ENCODE measurements at places on chromosomes 12 and 14.

- no peak for DNase-seq
Measured at GRCh38 chr12:53659011-53659551, 16.8 kb downstream of the ATP5MC2 start.

- DNase-seq: no peak
Measured at GRCh38 chr12:38689195-38689594, 216.2 kb downstream of the CPNE8 start.

DNA sequence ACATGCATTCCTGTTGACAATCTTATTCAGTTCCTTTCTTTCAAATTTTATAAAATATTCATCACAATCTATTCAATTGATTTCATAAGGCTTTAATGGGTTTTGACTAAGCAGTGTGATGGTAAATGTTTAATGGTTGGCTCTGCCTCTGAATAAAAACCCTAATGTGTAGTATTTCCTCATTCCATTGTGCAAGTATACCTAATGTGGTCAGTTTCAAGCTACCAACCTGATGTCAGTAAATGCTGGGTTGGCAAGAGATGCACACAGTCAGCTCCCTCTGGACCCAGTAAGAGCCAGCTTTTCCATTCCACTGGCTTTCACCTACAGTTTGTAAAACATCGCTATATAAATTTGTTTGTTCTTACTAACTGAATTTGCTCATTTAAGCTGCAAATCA lies 53.9 kb downstream of the METTL25 start:
- no peak for DNase-seq

- no peak for DNase-seq
Measured at GRCh38 chr14:23259426-23259825, 21.7 kb downstream of the RNF212B start.

- no peak for DNase-seq
Measured at GRCh38 chr12:29343022-29343799, 37.8 kb downstream of the ERGIC2 start.

DNA sequence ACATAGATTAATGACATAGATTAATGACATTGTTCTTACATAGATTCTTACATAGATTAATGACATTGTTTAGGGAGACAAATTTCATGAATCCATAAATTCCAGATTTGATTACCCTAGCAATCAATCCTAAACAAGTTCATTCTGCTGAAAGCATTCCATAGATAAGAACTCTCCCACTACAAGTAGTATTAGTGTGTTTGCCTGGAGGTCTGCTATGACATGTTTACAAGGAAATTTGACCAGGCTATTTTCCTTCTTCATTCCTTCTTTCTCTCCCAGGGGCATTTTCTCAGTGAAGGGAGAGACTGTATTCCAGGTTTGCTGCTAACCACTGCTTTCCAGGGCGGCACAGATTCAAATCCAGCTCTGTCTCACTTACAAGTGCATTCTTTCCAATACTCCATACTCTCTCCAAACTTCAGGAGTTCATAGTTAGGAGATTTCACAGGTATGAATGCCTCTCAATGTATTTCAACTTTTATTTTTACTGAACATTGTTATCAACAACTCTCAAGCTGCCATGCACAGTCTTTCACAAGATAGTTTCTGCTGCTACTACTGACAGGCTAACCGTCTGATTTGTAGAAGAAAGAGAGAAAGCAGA lies 134.5 kb downstream of the SLC38A1 start:
- no peak for DNase-seq

DNA sequence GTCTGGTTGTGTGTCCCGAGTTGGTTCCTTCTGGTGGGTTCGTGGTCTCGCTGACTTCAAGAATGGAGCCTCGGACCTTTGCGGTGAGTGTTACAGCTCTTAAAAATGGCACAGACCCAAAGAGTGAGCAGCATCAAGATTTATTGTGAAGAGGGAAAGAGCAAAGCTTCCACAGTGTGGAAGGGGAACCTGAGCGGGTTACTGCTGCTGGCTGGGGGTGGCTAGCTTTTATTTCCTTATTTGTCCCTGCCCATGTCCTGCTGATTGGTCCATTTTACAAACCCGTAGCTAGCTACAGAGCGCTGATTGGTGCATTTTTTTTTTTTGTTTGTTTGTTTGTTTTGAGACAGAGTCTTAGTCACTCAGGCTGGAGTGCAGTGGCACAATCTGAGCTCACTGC lies 29.3 kb downstream of the FGF6 start:
- no peak for DNase-seq

DNA sequence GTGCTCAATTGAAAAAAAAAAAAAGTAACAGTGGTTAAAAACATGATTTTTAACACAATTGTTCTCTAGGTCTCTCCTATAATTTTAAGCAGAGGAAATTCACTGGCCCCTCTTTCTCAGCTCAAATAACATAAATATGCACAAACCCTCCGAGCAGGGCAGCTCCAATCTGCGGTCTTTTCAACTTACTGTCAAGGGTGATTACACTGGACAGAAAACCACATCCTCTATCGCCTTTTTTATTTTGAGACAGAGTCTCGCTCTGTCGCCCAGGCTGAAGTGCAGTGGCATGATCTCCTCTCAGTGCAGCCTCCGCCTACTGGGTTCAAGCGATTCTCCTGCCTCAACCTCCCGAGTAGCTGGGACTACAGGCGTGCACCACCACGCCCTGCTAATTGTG lies 16.5 kb upstream of the GABARAPL1 start:
- no peak for DNase-seq

DNA sequence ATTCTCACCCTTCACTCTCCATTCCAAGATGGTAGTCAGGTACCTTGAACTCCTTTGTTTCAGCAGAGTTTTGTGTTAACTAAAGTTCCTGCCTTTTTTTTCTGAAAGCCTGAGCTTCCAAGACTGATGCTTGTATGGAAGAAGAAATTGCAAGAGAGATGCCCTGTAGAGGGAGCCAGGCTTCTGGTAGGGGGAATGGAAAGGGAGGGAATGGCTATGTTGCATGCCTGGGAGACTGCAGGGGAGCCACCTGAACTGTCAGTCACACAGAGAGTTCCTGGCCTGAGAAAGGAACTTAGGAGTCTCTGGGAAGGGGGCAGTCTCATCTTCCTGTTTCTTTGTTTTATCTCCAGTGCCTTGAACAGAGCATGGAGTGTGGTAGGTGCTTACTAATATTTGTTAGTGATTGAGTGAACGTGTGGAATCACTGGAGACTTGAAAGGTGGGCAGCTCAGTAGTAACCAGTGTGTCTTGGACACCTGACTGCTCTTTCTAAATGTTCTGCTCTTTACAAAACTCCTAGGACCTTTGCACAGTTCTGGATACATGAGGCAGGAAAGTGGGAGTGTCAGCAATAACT lies 132.2 kb downstream of the ANO4 start:
- no peak for DNase-seq

DNA sequence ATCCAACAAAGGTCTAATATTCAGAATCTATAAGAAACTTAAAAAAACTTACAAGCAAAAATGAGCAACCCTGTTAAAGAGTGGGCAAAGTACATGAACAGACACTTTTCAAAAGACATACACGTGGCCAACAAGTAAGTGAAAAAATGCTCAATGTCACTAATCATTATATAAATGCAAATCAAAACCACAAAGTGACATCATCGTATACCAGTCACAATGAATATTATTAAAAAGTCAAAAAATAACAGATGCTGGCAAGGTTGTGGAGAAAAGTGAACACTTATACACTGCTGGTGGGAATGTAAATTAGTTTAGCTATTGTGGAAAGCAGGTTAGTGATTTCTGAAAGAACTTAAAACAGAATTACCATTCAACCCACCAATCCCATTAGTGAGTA lies 199.1 kb downstream of the SNAPC1 start:
- DNase-seq: no peak

DNA sequence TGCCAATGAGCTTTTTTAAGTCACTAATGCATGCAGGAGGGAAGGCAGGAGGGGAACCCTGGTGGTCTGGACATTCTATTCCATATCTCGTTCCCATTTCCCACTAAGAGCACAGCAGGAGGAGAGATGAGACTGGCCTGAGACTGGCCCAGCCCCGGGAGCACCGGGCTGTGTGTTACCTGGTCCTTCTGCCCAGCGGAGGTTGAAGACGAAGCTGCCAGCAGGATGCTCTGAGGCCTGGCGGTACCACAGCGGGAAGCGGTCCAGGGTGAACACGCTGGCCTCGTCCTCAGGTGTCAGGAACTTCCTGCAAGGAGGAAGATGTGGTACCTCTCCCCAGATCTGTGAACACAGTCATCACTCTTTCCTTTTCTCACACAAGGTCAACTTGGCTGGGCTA lies 23.9 kb downstream of the LRTM2 start:
- DNase-seq: peak; percentile 16

DNA sequence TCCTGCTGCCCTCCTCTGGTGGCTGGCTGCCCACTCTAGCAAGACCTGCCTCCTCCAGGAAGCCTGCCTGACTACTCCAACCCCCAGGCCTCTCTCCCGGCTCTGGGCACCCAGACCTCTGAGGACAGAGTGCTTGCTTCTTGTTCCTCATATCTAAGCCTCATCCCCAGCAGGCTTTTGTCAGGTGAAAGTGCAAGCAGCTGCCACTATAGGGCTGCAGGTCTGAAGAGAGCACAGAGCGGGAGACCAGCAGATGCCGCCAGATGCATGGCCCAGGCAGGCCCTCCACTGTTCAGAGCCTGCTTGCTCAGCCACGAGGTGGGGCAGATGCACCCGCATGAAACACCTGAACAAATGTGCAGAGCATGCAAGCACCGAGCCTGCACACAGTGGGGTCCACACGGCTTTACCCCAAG lies 73.0 kb downstream of the SERPINA3 start:
- peak; percentile 24 for DNase-seq

- DNase-seq: no peak
Measured at GRCh38 chr12:116442946-116443345, 116.2 kb upstream of the MAP1LC3B2 start.

DNA sequence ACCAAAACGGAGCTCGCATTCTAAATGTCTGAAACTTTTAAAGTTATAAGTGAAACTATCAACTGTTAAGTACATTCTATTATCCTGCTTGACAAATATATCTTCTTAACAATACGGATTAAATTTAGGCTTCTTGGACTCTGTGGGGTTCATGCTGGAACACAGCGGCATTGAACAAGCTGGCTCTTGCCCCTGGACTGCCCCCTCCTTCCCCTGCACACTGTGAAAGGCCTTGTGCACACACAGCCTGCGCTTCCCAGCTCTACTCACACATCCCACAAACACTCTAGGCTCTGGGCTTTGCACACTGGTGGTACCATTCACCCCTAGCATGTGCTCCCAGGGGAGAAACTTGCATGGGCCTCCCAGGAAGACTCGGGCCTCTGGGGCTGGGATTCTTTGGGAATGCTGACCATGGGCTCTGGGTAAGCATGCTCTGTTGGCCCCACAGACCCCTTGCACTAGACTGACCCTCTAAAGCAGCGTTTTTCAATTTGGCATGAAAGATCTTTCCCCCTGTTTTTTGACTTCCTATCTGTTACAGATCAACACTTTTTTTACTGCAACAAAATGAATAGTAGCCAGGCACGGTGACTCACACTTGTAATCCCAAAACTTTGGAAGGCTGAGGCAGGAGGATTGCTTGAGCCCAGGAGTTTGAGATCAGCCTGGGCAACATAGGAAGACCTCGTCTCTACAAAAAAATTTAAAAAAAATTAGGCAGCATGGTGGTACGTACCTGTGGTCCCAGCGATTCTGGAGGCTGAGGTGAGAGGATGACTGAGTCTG lies 96.2 kb upstream of the CPM start:
- DNase-seq: no peak

DNA sequence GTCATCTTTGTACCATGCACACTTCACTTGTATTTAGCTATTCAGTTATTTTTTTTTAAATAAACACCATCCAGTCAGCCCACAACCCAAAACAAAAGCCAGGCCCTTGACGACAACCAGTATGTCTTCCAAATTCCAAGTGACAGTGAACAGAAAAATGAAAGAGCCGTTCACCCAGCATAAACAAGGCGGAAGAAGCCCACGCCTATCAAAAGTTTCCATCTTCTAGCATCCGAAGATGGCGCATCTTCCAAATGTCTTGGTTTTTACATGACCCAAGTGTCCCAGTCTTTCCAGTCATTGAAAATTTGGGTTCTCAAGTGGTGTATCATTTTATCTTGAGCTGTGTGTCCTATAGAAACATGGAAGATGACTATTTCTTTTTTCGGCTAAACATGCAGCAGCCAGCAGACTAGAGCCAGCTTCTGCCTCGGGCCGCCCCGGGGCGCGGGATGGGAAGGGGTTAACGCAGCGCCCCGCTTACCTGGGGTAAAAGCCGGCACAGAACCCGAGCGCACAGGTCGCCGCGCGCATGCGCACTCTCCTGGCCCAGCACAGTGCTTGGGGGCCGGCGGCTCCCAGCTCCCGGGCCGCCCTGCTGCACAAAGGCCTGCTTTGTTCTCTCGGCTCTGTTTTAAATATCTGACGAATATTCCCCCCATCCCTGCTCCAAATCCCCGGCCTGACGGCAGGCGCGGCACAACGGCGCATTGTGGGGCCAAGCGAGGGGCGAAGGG lies 164.8 kb downstream of the ZFP36L1 start:
- DNase-seq: peak; percentile 86

DNA sequence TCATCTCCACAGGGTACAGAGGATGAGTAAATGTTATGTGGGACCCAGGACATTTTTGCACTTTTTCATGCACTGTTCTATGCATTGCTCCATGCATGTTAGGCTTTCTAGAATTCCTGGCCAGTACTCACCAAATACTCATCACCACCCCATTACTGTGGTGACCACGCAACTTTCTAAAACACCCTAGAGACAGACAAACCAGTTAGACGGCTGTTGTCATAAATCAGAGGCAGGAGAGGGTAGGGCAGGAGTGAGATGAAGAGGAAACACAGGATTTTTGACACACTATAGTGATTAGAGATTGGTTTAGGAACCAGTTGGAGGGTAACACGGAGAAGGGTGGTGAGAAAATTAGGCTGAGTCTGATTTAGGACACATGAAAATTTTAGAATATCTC lies 59.3 kb downstream of the IFNG start:
- DNase-seq: no peak

- DNase-seq: no peak
Measured at GRCh38 chr12:82223426-82223825, 134.8 kb downstream of the CCDC59 start.

GRCh38 chr12:81245907-81246570 lies 168.2 kb downstream of the ACSS3 start:
- no peak for DNase-seq

DNA sequence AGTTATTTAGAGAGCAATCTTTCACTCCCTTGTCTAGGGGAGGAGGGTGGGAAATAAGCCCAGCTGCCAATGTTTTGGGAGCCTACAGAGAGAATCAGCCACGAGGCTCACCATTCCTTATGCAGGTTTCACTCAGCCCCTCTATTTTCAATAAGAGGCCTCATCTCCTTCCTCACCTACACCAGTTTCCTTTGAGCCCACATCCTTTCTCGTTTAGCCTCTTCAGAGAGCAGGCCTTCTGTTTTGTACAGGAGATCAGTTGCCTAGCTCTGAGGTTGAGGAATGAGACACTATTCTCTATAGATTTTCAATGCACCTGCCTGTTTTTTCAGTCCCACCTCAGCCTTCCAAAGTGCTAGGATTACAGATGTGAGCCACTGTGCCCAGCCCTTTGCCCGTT lies 17.9 kb downstream of the SNAPC1 start:
- DNase-seq: no peak
